Ascending aorta (tissue), 2 donors: ENCODE measurements at places on chromosomes 2 and 18. TPM values are rescaled to one million over a fixed set of nuclear protein-coding genes. Genes with fewer than 3 reads are reported as not detected.

IL1R2 gene
- 25.4 TPM for total RNA-seq

ACMSD gene
- total RNA-seq = not detected

DHRS9 gene
- not detected for total RNA-seq

IL1R1 gene
- 132 TPM for total RNA-seq

FOXI3 gene
- not detected for total RNA-seq

MDH1 gene
- total RNA-seq = 65.7 TPM

IFIH1 gene
- total RNA-seq = 11.8 TPM

UPP2 gene
- total RNA-seq = not detected

TEX44 gene
- not detected for total RNA-seq

ATP8B1 gene
- total RNA-seq = 30.9 TPM

LHCGR gene
- total RNA-seq = not detected

THAP4 gene
- 80.8 TPM for total RNA-seq

TMEM127 gene
- 61.9 TPM for total RNA-seq

CYP20A1 gene
- total RNA-seq = 13.6 TPM

PCARE gene
- total RNA-seq = not detected

CRACDL gene
- total RNA-seq = 51.9 TPM

CPS1 gene
- 9.4 TPM for total RNA-seq

AQP12A gene
- total RNA-seq = not detected

LRP2 gene
- not detected for total RNA-seq

ILKAP gene
- 22.6 TPM for total RNA-seq

LBX2 gene
- 3.0 TPM for total RNA-seq

ANKRD36 gene
- total RNA-seq = 20.1 TPM

NEURL3 gene
- total RNA-seq = not detected

HADHB gene
- total RNA-seq = 93.4 TPM

SLC4A5 gene
- total RNA-seq = 0.11 TPM

SLC30A3 gene
- 7.6 TPM for total RNA-seq

ARHGAP25 gene
- 8.3 TPM for total RNA-seq

TXNDC2 gene
- total RNA-seq = not detected

ASB18 gene
- not detected for total RNA-seq

SLC4A3 gene
- total RNA-seq = 1.8 TPM

PKDCC gene
- total RNA-seq = 210 TPM

C2orf76 gene
- total RNA-seq = not detected

FKBP1B gene
- total RNA-seq = not detected

LIMS3 gene
- total RNA-seq = 21.9 TPM

MSH6 gene
- 11.8 TPM for total RNA-seq

CRYBA2 gene
- total RNA-seq = not detected

FLACC1 gene
- 0.32 TPM for total RNA-seq

TUBA4B gene
- not detected for total RNA-seq

STPG4 gene
- total RNA-seq = not detected

FAHD2B gene
- 18.5 TPM for total RNA-seq

CENPA gene
- total RNA-seq = not detected

EPHA4 gene
- 51.2 TPM for total RNA-seq

DUSP2 gene
- 7.2 TPM for total RNA-seq

MOGAT1 gene
- not detected for total RNA-seq

MSTN gene
- not detected for total RNA-seq

TCF4 gene
- 180 TPM for total RNA-seq

FMNL2 gene
- total RNA-seq = 12.0 TPM

CABYR gene
- not detected for total RNA-seq

DTNB gene
- 22.7 TPM for total RNA-seq

IL36G gene
- not detected for total RNA-seq

CKAP2L gene
- not detected for total RNA-seq

ITPRIPL1 gene
- total RNA-seq = 14.5 TPM

TGFBRAP1 gene
- 30.1 TPM for total RNA-seq

CELF4 gene
- not detected for total RNA-seq

DSG4 gene
- not detected for total RNA-seq

GALNT5 gene
- 0.11 TPM for total RNA-seq

C2orf78 gene
- not detected for total RNA-seq

MPHOSPH10 gene
- total RNA-seq = 23.0 TPM

ADGRF3 gene
- total RNA-seq = not detected
